ENCODE measurements at places on chromosomes 13 and 19. TPM values are rescaled to one million over a fixed set of nuclear protein-coding genes. Genes with fewer than 3 reads are reported as not detected.
A peak's percentile ranks its signal among the peaks of the same experiment; 100 is the strongest.

The IZUMO2 gene
- not detected for total RNA-seq

DNA sequence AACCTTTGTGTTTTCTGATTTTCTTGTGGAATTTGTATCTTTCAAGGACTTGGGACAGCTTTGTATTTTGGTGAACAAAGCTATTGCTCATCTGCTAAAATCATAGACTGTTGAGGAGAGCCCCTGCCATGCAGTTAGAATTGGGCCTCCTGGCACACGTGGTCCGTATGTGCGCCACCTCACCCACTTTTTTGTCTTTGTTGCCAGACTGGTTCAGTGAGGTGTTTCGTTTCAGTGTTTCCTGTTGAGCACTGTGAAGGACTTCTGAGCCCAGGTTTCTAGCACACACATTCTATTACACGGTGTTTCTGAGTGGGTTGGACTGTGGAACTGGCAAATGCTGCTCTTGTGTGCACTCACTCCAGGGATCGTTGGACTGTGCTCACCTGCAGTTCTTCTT lies 37.6 kb upstream of the RNF113B start:
- no peak overlapping the region for H3K27ac ChIP-seq
- peaks cover 10% of the 10 kb centered on the region for H3K4me1 ChIP-seq
- no peak overlapping the region for H3K4me3 ChIP-seq
- no peak for DNase-seq

The CYP2S1 gene
- 1.8 TPM for total RNA-seq

The ZNF534 gene
- total RNA-seq: 1.5 TPM

DNA sequence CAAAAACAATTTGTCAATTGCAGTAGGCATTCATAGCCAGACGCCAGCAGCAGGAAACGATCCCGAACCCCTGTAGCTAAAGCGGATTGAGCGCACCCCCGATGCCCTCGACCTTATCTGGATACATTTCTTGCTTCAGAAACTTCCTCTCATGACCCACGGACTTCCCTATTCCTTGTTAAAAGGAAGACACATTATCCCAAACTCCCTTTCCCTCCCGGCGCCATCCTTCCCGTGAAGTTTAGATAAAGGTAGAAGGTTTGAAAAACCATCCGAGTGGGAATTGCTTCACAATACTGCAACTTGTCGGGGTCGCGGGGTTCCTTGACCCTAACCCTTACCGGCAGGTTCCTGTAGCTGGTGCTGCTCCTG lies 977 bp downstream of the PCDH20 start:
- peak overlapping the region; percentile 52 for H3K4me3 ChIP-seq
- no peaks in the 10 kb centered on the region for H3K36me3 ChIP-seq
- no peaks in the 10 kb centered on the region for H3K4me1 ChIP-seq
- no peak overlapping the region for H3K27ac ChIP-seq
- peaks cover 37% of the 10 kb centered on the region for H3K27me3 ChIP-seq

All from cardiac muscle cell (in vitro differentiated cells and primary cell).